ENCODE measurements at places on chromosomes 11 and 22.
A peak's percentile ranks its signal among the peaks of the same experiment; 100 is the strongest.

- peak; percentile 62 for DNase-seq
Measured at GRCh38 chr22:50048061-50048765, 9.9 kb downstream of the TTLL8 start.

- DNase-seq, result no peak
Measured at GRCh38 chr11:128328955-128329551, 258.3 kb downstream of the ETS1 start.

- DNase-seq, result no peak
Measured at GRCh38 chr11:62712861-62713260, 5.4 kb downstream of the GNG3 start.

- DNase-seq, result no peak
Measured at GRCh38 chr11:59960502-59961381, 3.1 kb upstream of the OOSP4A start.

DNA sequence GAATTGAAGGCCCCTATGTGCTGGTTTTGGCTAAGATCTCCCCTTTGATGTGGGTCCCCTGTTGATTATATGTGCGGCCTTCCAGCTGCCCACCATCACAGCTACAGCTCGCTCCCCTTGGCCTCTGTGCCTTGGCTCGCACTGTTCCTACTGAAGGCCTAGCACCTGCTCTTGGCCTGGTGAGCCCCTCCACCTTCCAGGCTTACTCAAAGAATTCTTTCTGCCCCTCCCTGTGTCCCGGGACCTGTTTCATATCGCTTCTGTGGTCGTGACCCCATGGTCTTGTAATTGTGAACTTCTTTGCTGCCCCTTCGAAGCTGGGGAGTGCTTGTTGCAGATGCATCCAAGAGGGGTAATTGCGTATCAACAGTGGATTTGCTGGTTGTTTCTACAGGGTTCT, 12.5 kb downstream of the PEX26 start:
- DNase-seq, result no peak

- DNase-seq, result no peak
Measured at GRCh38 chr22:35528927-35529326, 11.7 kb upstream of the RASD2 start.

- DNase-seq, result no peak
Measured at GRCh38 chr11:7651140-7651551, 22.2 kb downstream of the CYB5R2 start.

GRCh38 chr11:94184846-94185245, 56.2 kb downstream of the PANX1 start:
- no peak for DNase-seq

DNA sequence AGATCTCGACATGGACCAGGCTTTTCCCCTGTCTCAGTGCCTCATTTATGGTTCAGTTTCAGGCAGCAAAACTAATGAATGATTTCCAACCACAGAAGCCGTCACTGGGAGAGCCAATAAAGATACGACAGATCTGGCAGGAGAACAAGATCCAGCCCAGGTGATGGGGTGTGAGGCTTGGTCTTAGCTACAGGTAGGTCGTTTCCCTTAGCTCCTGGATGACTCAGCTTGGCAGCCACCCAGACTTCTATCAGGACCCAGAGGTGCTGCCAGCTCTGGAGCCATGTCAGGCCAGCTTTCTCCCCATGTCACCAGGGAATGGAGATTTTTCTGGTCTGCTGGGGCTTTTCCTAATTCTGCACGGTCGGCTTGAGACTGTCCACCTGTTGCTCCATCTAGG, 36.3 kb upstream of the APOBEC3A start:
- DNase-seq, result no peak

GRCh38 chr22:49715450-49715849, 112.2 kb downstream of the BRD1 start:
- DNase-seq, result no peak

- no peak for DNase-seq
Measured at GRCh38 chr11:15091625-15092024, 18.2 kb downstream of the CALCB start.

DNA sequence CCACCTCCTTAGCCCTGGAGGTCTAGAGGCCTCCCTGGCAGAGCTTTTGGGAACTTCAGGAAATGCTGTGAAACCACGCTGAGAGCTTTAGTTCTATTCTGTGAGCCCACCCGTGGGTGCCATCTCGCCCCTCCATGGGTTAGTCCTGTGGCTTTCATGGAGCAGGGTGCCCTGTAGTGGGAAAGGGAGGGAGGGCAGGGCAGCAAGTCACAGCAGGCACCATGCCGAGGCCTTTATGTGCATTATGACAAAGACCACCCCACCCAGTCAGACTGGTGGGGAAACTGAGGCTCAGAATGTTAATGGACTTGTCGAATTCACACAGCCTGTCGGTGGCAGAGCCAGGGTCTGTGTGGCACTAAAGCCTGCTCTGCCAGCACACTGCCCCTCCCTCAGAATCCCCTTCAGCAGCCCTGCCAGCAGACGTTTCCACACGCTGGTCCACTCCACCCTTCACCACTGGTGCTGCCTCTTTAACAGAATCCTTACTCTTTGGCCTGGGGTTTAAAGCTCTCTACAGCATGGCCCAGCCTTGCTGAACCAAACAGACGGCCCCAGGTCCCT, 13.4 kb downstream of the TMPRSS13 start:
- no peak for DNase-seq

DNA sequence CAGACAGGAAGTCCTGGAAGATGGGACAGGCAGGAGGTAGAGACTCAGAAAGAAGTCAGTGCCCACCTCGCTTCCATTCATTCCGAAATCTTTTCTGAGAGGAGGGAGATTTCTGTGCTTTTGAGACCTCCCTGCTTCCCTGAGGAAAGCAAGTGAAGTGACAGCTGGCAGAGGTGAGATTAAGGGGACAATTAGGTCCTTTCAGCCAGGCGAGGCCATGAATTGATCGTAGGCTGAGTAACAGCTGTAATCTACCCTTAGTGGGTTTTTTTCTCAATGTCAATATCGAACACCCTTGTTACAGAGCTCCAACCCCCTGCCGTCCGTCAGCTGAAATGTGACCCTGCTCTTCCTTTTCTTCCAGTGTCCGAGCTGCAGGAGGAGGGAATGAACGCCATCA, 96.0 kb downstream of the PARVA start:
- DNase-seq, result no peak

GRCh38 chr22:30314915-30315314, 11.8 kb downstream of the TBC1D10A start:
- DNase-seq, result no peak

- no peak for DNase-seq
Measured at GRCh38 chr11:14423633-14424032, 64.7 kb upstream of the RRAS2 start.

GRCh38 chr11:117084992-117085391, 13.2 kb downstream of the SIK3 start:
- no peak for DNase-seq

- DNase-seq, result no peak
Measured at GRCh38 chr11:117547195-117547850, 219.7 kb downstream of the CEP164 start.

GRCh38 chr11:133946541-133947318, 10.0 kb downstream of the IGSF9B start:
- peak; percentile 78 for DNase-seq

- DNase-seq, result no peak
Measured at GRCh38 chr11:130118165-130118564, 41.4 kb upstream of the ST14 start.

DNA sequence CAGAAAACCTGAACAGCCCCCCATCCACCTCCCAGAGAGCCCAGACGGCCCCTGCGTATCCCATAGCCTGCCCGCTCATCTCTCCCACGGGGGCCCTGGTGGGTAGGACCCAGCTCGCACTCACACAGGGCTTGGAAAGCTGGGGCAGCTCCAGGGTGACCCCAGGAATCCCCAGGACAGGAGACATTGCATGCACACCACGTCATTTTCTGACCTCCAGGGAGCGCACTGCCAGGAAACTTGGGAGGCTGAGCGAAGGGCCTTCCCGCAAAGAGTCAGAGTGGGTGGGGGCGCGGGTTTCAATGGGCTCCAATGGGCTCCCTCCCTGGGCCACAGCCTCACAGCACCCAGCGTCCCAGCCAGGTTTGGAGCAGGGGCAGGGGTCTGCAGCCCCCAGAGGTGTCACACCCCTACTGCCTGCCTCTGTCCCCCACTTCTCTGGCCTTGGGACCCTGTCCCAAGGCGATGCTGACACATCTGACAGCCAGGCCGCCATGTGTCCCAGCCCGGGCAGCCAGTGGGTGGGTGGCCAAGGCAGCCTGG, 8.2 kb upstream of the SYT8 start:
- peak; percentile 78 for DNase-seq

DNA sequence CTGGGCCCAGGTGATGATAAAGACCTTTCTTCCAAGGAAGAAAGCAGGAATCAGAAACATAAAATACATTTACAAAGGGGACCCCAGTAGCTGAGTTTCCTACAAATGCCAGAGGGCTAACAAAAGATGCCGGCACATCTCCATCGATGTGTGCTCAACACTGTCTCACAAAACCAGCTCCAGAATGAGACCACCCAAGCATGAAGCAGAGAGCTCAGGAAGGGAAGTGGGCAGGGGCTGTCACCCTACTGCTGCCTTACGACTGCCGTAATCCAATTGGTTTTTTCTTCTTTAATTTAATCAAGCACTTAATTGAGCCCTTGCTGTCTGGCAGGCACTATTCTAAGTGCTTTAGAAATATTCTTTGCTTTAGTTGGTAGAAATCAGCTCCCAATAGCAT, 26.1 kb downstream of the SMCO4 start:
- DNase-seq, result no peak

GRCh38 chr11:62934496-62934785, 13.3 kb upstream of the CHRM1 start:
- no peak for DNase-seq

DNA sequence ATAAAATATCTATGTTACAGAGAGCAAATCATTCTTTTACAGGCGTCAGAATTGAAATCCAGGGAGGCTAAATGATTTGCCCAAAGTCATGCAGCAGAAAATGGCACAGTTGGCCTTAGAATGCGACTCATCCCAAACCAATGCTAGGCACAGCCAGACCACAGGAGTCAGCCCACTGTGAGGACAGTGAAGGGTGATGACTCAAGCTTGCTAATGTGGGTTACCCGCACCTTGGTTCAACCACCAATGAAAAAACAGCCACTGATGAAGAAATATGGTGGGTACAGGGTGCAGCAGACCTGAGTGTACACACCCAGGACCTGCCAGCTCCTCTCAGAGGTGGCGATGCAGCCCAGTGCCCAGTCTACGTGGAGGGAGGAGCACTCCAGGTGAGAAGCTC, 89.7 kb downstream of the ZC3H12C start:
- DNase-seq, result no peak

- DNase-seq, result no peak
Measured at GRCh38 chr11:14132312-14132711, 169.8 kb downstream of the SPON1 start.

GRCh38 chr22:43396934-43397457, 14.8 kb upstream of the MPPED1 start:
- no peak for DNase-seq

- peak; percentile 37 for DNase-seq
Measured at GRCh38 chr11:104451197-104451893, 287.4 kb upstream of the PDGFD start.

GRCh38 chr11:77467233-77467632, 6.7 kb downstream of the PAK1 start:
- DNase-seq, result no peak

- DNase-seq, result no peak
Measured at GRCh38 chr22:35111244-35111643, 45.3 kb downstream of the ISX start.

GRCh38 chr11:57567515-57568329, at the start of gene UBE2L6:
Gene UBE2L6, minus strand, starts transcription at chr11:57567672. Its CDS starts 61 bp downstream, at chr11:57567611.
- peak; percentile 88 for DNase-seq

GRCh38 chr11:35852056-35852455, 91.8 kb upstream of the LDLRAD3 start:
- DNase-seq, result peak; percentile 30

Measured in right hindlimb (tissue), 1 donor.